Activated CD4-positive, alpha-beta T cell treated with anti-CD3 and anti-CD28 coated beads for 24 hours (primary cell): ENCODE measurements at places on chromosomes 7 and 10.

DNA sequence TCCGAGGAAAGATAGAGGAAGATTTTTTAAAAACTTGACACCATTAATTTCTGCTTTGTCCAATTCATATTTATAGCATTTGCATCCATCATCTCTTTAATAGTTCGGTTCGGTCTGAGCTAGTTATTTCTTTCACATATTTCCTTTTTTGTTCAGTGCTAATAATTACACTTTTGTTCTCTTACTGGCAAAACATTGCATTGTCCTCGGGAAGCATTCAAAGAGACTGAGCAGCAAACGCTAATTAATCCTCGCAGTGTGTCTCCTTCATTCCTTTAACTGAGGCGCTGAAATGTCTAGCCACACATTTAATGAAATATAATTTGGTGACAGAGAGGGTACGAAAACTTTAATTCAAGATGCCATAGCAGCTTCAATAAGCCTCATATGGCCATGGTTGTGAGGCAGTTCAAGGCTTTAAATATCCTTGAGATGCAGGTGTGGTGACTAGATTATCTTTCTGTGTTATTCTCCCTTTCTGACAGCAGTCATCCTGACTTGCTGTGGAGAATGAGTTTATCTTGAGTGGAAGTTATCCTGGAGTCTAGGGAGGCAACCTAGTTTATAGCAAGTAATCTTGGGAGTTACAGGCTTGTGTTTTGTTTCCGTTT, 431.4 kb downstream of the SDK1 start:
- no peak for DNase-seq

DNA sequence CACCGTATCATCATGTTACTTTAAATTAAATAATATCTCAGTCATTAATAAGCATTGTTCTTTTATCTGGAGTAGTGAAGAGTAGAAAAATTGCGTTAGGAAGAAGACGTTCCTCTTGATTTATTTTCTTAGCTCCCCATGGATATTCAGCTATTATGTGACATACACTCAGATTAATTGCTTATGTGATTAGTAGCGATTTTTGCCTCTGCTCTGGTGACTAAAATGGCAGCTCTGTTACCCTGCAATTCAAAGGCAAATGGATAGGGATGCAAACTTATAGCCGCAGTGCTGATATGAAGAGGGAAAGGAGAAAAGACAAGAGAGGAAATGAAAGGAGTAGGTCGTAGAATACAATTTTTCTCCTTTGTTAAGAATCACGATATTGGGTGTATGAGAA, 188.4 kb upstream of the MALRD1 start:
- no peak for DNase-seq

GRCh38 chr10:32393911-32394310, 47.0 kb upstream of the EPC1 start:
- DNase-seq: no peak

DNA sequence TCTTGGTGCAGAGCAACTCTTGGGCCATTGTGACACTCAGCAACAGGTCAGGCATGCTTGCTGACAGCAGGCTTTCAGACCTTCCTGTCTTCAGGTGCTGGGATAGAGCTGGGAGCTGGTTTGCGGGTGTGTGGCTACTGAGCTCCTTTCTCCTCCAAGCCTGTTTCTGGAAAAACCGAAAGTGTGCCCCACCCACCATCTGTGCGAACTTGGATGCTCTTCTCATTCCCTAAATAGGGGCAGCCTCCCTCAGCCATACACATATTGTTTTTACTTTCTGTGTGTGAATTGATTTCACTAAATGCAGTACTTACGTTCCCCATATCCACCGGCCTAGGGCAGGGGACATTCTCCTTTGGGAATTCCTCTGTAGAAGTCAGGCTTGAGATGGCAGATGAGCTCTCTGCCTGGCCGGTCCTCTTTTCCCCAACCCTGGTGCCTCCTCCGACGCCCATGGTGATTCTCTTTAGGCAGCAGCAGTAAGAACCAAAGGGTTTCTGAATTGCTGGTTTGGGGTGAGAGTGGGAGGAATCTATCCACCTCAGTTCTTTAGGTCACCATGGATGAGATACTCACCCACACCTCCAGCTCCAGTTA, 6.3 kb upstream of the NEUROG3 start:
- DNase-seq: no peak

- DNase-seq: peak; percentile 56
These were observed 113.4 kb downstream of the PTPN20 start for GRCh38 chr10:47024399-47025252.

DNA sequence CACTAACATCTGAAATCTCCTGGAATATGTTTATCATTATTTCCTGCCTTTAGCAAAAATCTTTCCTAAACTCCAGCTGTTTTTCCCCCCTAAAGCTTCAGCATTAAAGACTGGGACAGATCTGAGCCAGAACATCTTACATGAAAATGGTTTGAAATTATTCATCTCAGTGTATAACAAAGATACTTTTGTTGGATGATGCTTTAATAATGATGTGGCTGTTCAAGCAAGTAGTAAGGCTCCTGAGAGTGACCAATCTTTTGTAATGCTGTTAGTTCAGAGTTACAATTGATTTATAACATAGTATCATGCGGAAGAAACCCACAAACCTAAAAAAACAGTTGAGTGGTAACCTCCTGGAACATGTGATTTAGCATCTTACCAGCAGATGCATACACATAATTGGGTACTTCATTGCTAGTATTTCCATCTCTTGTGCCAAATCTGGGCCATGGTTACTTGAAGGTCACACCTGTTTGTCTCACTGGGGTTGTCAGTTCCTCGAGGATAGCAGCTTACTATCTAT, 1.5 kb downstream of the BZW2 start:
- DNase-seq: no peak

- no peak for DNase-seq
These were observed 241.0 kb downstream of the WDR11 start for GRCh38 chr10:121091961-121092719.
